NCI-H146 (cell line): ENCODE measurements at places on chromosomes 3 and 15.

DNA sequence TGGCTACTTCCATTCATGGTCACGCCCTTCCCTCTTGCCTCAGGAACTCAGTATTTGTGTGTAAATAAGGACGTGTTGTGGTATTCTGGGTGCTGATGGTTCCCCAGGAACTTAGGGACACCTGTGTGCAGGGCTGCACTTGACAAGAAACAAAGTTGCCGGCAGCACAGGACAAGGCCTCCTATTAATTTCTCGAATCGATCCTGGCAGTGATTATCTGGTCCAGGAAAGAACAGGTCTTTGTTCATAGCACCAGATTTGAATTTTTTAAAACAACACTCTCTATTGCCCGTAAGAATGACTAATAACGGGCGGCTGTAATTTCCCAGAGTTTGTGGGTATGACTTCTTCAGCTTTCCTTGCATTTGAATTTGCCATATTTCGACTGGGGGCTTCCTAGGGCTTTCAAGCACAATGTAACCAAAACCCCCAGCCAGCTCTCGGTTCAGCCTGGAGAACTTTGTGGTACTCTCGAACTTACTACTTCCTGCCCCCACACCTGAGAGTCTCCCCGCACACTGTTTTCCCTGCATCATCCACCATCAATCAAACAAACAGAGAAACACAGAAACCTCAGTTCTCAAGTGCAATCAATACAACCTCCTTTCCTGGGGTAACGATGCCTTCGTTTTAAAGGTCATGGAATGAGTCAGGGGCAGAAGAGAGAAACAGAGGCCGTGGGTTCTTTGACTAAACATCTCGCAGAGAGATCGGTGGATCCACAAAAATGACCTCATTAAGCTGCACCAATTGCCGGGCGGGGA lies 241.7 kb upstream of the ICE2 start:
- DNase-seq, result no peak

DNA sequence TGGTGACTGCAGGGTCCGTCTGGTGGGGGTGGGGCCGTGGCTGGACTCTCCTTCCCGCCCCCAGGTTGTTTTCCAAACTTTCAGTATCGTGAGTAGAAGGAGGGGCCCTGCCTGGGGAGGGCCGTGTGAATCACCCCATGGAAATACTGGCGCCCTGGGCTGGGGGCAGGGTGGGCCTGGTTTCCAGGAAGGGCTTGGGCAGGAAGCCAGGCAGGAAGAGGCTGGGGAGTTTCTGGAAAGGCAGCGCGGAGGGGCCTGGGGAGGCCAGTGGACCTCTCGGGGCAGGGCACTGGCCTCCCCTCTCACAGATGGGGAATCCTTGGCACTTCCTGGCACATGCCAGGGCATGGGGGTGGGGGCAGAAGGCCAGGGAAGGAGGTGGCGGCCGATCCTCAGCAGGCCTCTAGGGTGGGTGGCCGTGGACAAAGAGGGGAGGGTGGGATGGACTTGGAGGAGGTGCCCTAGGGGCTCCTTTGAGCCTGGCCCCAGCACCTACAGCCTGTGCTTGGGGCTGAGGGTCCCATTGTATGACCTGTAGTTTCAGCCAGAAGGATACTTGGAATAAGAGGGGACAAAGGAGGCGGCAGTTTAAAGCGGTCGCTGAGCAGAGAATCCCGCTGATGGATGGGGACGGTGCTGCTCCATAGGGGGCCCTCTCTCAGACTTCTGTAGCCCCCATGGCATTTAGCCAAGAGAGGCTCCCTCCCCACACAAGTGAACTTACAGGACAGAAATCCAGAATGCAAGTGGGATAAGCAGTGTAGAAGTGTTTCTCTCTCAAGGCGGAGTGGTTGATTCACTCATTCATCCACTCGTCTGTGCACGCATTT lies 56.5 kb upstream of the GATA2 start:
- DNase-seq, result no peak

- DNase-seq, result no peak
These were observed 234.6 kb downstream of the THRB start for GRCh38 chr3:24259901-24260512.

DNA sequence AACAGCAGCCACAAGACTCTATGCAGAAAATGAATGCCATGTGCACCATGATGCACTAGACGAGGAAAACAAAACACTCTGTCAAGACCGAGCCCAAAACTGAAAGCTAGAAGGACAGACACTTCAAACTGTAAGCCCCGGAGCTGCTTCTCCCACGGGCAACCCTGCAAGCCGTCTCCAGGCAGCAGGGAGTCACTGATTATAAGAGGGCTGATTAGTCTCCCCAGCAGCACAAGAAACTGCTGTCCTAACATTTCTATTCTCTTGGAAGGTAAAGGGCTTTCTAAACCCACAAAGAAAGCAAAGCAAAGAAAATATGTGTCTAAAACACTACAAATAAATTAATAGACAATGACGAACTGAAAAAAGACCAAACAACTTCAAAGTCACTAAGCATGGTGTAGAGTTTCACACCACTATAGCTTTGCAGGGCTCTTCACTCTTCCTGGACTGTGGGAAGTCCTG lies 15.5 kb downstream of the TBC1D2B start:
- DNase-seq, result no peak

DNA sequence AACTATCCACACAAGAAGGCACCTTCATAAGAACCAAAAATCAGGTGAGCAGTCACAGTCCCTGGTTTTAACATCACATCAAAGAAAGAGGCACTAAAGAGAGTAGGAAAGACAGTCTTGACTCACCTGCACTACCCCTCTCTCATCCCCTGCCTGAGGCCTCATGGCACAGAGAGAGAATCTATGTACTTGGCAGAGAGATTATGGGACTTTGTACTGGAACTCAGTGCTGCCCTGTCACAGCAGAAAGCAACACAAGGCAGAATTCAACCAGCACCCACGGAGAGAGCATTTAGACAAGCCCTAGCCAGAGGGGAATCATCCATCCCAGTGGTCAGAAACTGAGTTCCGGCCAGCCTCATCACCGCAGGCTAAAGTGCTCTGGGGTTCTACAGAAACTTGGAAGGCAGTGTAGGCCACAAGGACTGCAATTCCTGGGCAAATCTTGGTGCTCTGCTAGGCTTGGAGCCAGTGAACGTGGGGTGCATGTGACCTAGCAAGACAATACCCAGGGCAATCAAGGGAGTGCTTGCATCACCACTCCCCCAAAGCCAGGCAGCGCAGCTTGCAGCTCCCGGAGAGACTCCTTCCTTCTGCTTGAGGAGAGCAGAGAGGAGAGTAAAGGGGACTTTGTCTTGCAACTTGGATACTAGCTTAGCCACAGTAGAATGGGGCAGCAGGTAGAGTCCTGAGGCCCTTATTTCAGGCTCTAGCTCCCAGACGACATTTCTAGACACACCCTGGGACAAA lies 8.5 kb upstream of the RUVBL1 start:
- no peak for DNase-seq

GRCh38 chr15:70955151-70955550 lies 62.5 kb downstream of the LRRC49 start:
- no peak for DNase-seq

GRCh38 chr15:60804986-60805949 lies 326.3 kb upstream of the ICE2 start:
- peak; percentile 88 for DNase-seq

GRCh38 chr3:184525337-184526087 lies 36.1 kb upstream of the EPHB3 start:
- DNase-seq, result peak; percentile 71

DNA sequence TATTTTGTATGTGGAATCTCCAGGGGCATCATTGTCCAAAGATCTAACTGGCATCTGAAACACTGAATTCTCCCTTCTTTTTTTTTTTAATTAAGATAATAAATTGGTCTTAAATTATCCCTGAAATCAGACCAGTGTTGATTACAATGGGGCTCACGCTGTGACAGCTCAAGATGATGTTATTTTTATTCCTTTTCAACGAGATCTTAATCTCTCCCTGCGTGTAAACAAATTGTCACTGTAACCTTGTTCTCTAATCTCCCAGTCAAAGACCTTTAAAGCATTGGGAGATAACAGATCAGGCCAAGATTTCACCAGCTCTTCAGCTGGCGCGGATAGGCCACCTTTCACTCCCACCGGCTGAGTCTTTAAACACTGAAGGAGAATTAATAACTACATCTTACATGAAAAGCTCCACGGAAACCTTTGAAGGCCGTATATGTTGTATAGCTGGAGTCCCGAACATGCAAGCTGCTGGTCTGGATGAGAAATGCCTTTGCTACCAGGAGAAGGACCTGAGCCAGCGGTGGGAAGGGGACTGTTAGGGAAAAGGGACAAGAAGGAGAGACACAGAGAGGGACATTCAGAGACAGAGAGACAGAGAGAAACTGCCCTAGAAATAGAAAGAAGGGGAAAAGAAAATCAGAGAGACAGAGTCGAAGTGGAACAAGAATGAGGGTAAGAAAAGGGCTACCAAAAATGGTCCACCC lies 418.8 kb upstream of the NR2F2 start:
- no peak for DNase-seq

DNA sequence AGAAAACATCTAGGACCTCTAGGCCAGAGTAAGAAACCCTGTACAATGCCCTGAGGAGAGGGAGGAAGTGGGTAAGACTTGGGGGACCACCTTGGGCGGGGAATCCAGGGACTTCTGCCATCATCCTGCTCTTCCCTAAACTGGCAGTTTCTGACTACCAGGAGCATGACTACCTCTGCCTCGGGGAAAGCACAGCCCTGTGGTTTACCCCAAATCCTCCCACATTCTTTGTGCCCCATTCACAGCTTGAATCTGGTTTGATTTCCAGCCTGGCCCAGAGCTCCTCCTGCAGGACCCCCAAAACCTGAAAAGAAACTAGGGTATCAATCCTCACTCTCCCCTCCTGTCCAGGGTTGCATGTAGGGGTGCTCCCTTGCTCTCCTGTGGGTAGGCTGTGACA lies 4.7 kb downstream of the C3orf18 start:
- DNase-seq, result no peak

GRCh38 chr3:32340039-32340438 lies 51.6 kb upstream of the CMTM7 start:
- peak; percentile 66 for DNase-seq

DNA sequence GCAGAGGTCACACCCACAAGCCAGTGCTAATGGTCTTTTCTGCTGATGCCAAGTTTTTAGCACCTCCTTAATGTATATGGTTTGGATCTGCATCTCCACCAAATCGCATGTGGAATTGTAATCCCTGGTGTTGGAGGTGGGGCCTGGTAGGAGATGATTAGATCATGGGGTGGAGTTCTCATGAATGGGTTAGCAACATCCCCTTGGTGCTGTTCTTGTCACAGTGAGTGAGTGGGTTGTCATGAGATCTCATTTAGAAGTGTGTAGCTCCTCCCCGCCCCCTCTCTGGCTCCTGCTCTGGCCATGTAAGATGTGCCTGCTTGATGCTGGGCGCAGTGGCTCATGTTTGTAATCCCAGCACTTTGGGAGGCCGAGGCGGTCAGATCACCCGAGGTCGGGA lies 37.3 kb upstream of the KLHL6 start:
- no peak for DNase-seq

DNA sequence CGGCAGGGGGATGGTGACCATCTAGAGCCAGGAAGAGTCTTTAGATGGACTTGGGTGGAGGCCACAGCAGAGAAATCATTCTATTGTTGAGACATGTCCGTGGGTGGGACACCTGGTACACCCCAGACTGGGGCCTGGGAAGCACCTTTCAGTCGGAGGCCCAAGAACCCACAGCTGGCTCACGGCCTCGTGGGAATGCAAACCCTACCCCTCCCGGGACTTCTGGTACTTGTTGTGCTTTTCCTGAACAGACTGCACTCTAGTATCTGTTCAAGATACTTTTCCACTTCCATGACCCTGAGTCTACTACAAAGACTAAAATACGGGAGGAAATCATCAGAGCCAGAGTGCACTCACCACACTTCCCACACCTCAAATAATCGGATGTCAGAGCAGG lies 60.7 kb downstream of the BDH1 start:
- no peak for DNase-seq

DNA sequence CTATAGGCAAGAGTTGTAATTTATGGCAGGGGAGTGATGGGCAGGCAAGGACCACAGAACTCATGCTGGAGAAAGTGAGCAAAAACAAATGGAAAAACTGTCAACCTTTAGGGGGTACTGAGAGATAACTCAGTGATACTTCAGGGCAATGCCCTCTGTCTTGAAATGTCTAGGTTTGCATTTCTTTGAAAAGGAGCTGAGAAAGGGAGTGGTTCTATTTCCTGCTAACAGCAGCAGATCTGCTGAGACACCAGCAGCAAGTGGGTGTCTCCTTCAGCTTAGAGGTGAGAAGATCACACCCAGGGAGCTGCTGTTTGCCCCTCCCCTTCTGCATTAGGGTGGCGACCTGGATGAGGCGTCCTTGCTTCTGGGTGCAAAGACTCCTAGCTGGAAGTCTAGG lies 42.3 kb upstream of the XIRP1 start:
- no peak for DNase-seq

- no peak for DNase-seq
These were observed 17.7 kb downstream of the ZNF654 start for GRCh38 chr3:88076712-88077111.

DNA sequence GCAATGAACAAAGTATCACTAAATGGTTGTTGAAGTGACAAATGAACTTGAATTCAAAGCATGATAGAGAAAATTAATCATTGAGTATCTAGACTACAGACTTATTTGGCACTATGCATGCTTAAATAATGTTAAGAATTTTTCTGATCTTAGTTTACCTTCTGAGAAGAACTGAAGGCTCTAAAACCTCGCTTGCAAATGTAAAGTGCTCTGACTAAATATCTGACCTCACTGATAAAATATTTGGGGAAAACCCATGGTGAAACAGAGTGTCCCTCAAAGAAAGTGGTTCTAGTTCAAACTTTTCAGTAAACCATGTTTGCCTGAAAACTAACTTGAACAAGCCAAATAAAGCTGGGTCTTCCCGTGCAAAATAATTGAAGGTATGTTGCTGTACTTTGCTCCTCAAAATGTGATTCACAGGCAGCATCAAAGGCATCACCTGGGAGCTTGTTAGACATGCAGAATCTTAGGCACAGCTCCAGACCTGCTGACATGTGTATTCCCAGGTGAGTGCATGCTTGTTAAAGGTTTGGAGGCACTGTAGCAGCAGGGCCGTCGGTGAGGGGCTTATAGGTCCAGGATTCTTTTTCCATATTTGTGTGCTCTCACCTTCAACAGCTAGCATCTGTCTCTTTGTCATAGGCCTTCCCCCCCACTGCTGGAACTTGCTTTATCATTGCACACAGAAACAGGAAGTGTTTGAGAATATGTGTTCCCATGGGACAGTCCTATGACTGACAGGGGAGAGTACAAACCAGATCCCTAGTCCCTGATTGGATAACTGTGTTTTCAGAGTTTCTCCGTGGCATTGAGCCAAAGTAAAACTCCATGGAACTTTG lies 524.2 kb upstream of the LMCD1 start:
- DNase-seq, result peak; percentile 1

GRCh38 chr3:122586098-122586497 lies 8.6 kb downstream of the PARP15 start:
- DNase-seq, result no peak
